ENCODE measurements at places on chromosomes 4 and X. TPM values are rescaled to one million over a fixed set of nuclear protein-coding genes. Genes with fewer than 3 reads are reported as not detected.

GASK1B gene
- 99.3 TPM for total RNA-seq

USP26 gene
- total RNA-seq, result not detected

EPGN gene
- total RNA-seq, result 0.09 TPM

TIGD4 gene
- total RNA-seq, result 0.27 TPM

TCEAL6 gene
- total RNA-seq, result not detected

GPM6B gene
- 2.4 TPM for total RNA-seq

Measured in endothelial cell of coronary artery (primary cell).